Large intestine (tissue), 12 donors: ENCODE measurements at places on chromosomes 6 and 20. TPM values are rescaled to one million over a fixed set of nuclear protein-coding genes. Genes with fewer than 3 reads are reported as not detected.
A peak's percentile ranks its signal among the peaks of the same experiment; 100 is the strongest.

Gene BMP6
- 1.5 TPM for polyA plus RNA-seq

Gene TPMT
- polyA plus RNA-seq = 20.7 TPM

Gene GMNN
- 36.0 TPM for polyA plus RNA-seq

Gene DUSP15
- polyA plus RNA-seq = 11.2 TPM

DNA sequence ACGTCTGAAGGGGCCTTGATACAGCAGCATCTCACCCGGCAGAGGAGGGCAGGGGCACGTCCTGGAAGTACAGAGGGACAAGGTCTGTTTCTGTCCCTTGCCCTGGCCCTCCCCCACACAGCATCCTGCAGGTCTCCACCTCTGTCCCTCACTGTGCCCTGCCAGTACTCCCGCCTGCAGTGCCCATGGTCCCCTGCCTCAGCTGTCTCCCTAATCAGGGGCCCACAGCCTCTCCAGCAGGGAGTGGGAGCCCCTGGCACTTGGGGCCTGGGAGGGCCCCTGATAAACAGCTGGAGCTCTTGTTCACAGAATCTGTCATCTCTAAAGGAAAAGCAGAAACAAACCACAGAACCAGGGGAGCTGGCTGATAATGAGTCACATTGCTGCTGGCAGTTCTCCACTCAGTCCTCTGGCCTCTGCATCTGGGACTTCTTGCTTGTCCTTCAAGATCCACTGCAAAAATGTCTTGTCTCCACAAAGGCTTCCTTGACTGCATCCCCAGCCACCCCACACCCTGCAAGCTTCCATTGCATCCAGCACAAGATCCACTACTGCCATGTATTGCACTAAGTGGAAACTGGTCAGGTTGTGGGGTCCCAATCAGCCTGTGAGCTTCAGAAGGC, 33.2 kb upstream of the TAF8 start:
- H3K4me1 ChIP-seq = no peaks in the 10 kb centered on the region
- DNase-seq = no peak
- H3K4me3 ChIP-seq = no peak overlapping the region
- H3K27ac ChIP-seq = no peak overlapping the region
- H3K27me3 ChIP-seq = no peaks in the 10 kb centered on the region
- H3K36me3 ChIP-seq = no peaks in the 10 kb centered on the region

GRCh38 chr6:75997696-75998095, 74.8 kb downstream of the IMPG1 start:
- no peak for DNase-seq
- no peak overlapping the region for H3K27ac ChIP-seq
- no peaks in the 10 kb centered on the region for H3K36me3 ChIP-seq
- H3K4me1 ChIP-seq = no peaks in the 10 kb centered on the region

DNA sequence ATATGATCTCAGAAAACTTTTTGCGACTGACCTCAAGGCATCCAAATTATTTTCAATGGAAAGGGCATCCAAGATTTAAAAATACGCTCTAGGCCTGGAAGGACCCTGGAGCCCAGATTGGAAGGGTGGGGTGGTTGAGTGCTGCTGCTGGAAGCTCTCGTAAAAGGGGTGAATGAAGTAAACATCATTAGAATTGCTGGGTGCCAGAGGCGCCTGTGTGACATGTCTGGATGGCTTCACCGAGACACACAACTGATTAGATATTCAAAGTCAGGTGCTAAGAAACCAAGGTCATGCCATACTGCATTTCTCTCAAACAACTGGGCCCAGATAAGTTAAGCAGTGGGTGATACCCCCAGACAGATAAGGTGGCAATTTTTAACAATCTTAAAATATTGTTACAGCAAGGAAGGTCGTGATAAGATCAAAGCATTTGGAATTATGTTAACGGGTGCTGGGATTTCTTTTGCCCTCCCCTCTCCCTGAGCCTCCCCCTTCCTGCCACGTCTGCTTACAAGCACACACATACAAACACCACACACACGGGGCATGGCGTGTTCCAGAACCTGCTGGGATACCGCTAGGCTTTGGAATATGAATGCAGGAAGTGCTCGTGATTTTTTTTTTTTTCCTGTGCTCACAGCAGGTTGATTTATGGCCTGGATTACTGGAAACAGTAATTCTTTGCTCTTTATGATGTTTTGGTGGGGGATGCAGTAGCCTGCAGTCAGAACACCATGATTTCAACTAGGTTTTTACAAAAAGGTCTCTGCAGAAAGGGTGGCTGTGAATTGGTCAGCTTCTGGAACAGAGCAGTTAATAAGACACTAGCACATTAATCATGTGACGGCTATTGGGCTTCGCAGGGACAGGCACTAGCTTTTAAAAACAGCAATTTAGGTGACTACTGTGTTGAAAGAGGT, 551.2 kb downstream of the QKI start:
- H3K27ac ChIP-seq = no peak overlapping the region
- no peaks in the 10 kb centered on the region for H3K4me1 ChIP-seq
- H3K4me3 ChIP-seq = no peak overlapping the region
- peak; percentile 56 for DNase-seq
- H3K27me3 ChIP-seq = no peaks in the 10 kb centered on the region

DNA sequence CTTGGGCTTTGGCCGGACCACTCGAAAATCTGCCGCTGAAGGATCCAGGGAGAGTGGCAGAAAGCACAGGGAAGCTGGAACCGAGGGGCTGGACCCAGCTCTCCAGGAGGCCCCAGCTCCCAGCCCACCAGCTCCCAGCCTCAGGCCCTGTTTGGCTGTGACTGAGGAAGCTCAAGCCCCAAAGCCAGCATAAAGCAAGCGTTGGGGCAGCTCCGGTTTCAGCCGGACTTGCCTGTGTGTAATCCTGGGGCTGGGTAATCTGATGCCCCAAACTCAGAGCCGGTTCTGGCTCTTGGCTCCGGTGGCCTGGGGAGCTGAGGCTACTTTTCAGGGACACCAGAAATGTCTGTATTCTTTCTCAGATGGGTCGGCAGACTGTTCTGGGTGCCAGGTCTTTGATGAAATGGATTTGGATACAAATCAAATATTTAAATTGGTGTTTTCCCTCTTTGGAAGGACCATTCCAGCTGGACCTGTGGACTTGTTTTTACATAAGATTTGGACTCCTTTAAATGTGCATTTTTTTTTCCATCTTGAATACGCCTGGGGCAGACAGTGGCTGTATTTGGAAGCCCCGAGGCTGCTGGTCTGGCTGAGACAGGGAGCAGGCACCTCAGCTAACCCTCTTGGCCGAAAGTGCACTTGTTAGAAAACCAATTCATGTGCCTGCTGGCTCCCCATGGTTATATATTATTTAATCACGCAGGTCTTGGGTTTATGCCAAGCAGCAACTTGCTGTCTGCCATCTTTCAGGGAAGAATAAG, 29.7 kb downstream of the RPP40 start:
- H3K36me3 ChIP-seq = no peaks in the 10 kb centered on the region
- H3K4me1 ChIP-seq = no peaks in the 10 kb centered on the region
- no peak overlapping the region for H3K4me3 ChIP-seq
- no peak for DNase-seq
- H3K27me3 ChIP-seq = peaks cover 2% of the 10 kb centered on the region

DNA sequence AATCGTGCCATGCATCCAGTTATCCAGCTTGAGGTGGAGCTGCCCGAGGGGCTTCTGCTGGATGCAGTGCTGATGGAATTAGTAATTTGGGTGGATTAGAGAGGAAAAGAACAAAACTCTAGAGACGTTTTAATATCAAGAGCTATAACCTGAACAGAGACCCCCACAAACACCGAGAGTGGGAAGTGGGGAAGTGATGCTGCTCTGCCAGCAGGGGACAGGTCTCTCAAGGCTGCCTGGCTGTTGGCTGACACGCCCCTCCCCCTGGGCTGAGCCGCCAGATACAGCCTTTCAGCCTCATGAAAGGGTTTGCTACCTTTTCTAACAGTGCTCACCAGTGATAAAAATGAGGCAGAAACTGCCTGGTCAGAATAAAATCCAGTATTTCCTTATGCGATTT, 9.6 kb downstream of the LEMD2 start:
- H3K4me1 ChIP-seq = no peaks in the 10 kb centered on the region
- H3K27me3 ChIP-seq = no peaks in the 10 kb centered on the region
- H3K4me3 ChIP-seq = no peak overlapping the region
- H3K27ac ChIP-seq = no peak overlapping the region

DNA sequence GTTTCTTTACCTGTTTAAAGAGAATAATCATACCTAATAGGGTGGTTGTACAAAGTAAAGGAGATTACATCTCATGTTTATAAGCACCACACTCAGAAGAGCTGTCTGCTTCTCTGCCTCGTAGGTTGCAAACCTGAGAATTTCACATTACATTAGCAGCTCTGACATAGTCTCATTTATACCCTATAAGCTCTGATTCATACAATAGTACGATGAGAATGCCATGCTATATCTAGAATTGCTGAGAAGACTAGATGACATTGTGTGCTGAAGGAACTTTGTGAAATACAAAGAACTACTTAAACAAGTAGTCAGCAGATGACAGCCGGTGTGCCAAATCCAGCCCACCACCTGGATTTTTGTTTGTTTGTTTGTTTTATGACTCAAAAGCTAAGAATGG, 121.2 kb downstream of the ADAT2 start:
- H3K4me1 ChIP-seq = no peaks in the 10 kb centered on the region
- no peak overlapping the region for H3K27ac ChIP-seq
- H3K36me3 ChIP-seq = peaks cover 13% of the 10 kb centered on the region

DNA sequence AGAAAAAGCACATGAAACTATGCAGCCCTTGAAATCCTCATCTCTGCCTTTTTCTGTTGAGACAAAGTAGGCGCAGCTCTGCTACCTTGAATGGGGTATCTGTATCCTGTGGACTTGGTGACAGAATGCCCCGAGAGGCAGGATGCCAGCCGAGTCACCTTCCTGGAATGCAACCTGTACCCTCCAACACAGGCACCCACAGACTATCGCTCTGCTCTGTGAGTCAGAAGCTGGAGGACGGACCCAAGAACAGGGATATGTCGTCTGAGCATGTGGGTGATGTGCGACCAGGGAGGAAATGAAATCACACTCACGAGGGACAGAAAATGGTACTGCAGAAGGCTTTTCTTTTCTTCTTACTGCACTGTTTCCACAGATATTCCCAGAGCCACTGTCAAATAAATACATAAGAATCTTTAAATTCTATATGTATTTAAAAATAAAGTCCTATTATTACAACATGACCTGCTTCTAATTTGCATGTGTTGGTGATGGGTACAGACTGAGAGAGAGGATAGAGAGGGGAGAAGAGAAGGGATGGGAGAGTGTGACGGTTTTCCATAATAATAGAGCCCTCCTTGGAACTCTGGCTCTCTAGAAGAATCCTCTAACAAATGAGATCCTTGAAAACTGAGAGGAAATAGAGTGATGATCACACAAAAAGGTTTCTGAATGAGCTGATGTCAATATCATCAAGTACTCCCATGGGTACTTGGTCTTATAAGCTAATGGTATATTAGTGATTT, 308.1 kb downstream of the FOXC1 start:
- no peak for DNase-seq
- H3K4me1 ChIP-seq = no peaks in the 10 kb centered on the region
- peaks cover 8% of the 10 kb centered on the region for H3K36me3 ChIP-seq
- H3K27me3 ChIP-seq = no peaks in the 10 kb centered on the region

DNA sequence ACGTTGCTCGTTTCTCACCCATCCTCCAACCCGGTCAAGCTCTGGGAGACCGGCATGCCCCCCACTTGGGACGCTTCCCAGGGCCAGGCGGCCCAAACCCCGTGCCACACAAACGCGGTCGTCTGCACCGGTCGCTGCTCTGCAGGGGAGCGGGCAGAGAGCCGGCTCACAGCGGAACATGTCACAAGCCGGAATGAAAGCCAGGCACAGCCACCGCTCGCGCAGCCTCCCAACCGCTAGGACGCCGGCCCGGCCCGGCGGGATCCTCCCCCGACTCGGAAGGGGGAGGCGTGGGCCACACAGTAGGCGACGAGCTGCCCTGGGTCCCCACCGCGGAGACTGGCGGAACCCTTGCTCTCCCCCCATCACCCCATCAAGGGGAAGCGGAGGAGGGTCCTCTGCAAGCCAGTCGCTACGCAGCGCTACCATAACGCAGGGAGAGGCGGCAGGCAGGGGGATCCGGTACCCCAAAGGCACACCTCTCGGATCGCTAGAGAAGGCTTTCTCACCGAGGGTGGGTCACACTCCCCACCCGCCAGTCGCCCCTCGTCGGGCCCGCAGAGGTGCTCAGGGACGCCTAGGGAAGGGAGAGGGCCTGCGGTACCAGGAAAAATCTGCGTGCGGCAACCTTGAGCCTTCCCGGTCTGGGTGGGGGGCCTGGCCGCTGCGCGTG, 768.4 kb upstream of the DEFB115 start:
- H3K4me3 ChIP-seq = no peak overlapping the region
- no peak overlapping the region for H3K27ac ChIP-seq
- no peaks in the 10 kb centered on the region for H3K36me3 ChIP-seq
- H3K4me1 ChIP-seq = no peaks in the 10 kb centered on the region

DNA sequence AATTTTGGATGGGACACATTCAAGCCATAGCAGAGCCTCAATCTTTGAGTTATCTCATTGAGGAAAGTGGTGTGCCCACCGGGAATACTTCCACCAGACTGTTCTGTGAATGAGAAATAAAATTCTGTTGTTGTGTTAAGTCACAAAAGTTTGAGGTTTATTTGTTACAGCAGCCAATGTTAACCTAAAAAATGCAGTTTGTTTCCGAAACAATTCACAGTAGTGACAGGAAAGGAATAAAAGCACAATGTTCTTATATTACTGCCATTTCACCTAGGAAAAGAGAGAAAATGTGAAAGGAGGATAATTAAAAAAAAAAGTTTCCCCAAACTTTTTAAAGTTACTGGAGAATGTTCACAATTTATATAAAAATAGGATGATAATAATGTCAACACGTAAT, 344.6 kb downstream of the CD83 start:
- H3K4me3 ChIP-seq = no peak overlapping the region
- H3K4me1 ChIP-seq = no peaks in the 10 kb centered on the region
- no peaks in the 10 kb centered on the region for H3K27me3 ChIP-seq
- H3K27ac ChIP-seq = no peak overlapping the region
- DNase-seq = no peak
- no peaks in the 10 kb centered on the region for H3K36me3 ChIP-seq

DNA sequence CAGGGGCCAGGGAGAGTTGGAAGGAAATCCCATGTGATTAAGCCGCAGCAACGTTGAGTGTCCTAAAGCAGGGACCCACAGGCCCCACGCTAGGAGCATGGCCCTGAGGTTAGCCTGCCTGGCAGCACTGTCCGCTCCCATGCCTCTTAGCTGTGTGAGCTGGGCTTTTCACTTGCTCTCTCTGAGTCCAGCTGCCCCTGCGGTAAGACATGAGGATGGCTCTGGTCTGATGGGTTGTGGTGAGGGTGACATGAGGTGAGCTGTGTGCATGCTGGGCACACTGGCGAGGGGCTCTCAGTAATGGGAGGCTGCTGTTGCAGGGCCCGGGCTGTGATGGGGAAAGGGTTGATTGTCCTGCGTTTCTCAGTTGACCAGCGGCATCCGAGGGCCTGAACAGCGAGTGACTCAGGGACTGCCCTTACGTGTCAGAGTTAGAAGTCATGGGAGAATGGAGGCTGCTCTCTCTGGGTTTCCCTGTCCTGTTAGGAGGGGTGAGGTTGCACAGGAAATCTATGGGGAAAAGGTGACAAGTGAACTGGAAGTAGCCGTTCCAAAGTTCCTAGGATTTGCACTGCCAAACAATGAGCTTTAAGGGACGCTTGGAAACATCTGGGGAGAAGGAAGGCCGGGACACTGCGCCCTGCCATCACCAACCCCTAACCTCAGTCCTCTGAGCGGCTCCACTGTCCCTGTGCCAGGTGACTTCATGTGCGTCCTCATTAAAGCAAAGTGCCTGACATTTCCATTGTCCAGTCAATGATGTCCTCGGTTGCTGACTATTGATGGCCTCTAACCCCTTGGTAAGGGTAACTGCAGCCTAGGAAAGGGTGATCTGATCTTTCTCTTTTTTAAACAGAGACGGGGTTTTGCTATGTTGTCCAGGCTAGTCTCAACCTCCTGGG, 51.3 kb downstream of the ADNP start:
- no peak overlapping the region for H3K27ac ChIP-seq
- no peak for DNase-seq
- peaks cover 3% of the 10 kb centered on the region for H3K36me3 ChIP-seq
- no peaks in the 10 kb centered on the region for H3K27me3 ChIP-seq
